ENCODE measurements at places on chromosomes 3 and 15. TPM values are rescaled to one million over a fixed set of nuclear protein-coding genes. Genes with fewer than 3 reads are reported as not detected.

ZNF710 gene
- 26.6 TPM for polyA plus RNA-seq

TICRR gene
- 13.6 TPM for polyA plus RNA-seq

POU1F1 gene
- polyA plus RNA-seq, result not detected

KCNH8 gene
- polyA plus RNA-seq, result 0.92 TPM

CCR9 gene
- polyA plus RNA-seq, result not detected

GOLGA8N gene
- polyA plus RNA-seq, result 12.4 TPM

SLC6A11 gene
- polyA plus RNA-seq, result 0.08 TPM

PLA2G4E gene
- polyA plus RNA-seq, result not detected

CCDC54 gene
- polyA plus RNA-seq, result 0.15 TPM

SOX2 gene
- 0.63 TPM for polyA plus RNA-seq

DNAH12 gene
- polyA plus RNA-seq, result 1.7 TPM

GOLGA6L7 gene
- polyA plus RNA-seq, result 1.1 TPM

POLR2M gene
- 85.5 TPM for polyA plus RNA-seq

TTC21A gene
- polyA plus RNA-seq, result 9.5 TPM

DUOXA2 gene
- polyA plus RNA-seq, result not detected

ISLR2 gene
- 0.39 TPM for polyA plus RNA-seq

TMEM40 gene
- polyA plus RNA-seq, result 1.7 TPM

PARL gene
- 57.0 TPM for polyA plus RNA-seq

CADM2 gene
- polyA plus RNA-seq, result 0.57 TPM

CYP11A1 gene
- 3.0 TPM for polyA plus RNA-seq

NAALADL2 gene
- 21.3 TPM for polyA plus RNA-seq

ROPN1 gene
- polyA plus RNA-seq, result 0.18 TPM

C2CD4A gene
- polyA plus RNA-seq, result 0.30 TPM

LYZL4 gene
- polyA plus RNA-seq, result not detected

B3GNT5 gene
- polyA plus RNA-seq, result 21.4 TPM

KIF15 gene
- polyA plus RNA-seq, result 29.2 TPM

SAMMSON gene
- polyA plus RNA-seq, result not detected

ACTC1 gene
- 1.1 TPM for polyA plus RNA-seq

RLBP1 gene
- polyA plus RNA-seq, result not detected

HYAL1 gene
- 9.4 TPM for polyA plus RNA-seq

PARP14 gene
- polyA plus RNA-seq, result 30.1 TPM

RTP1 gene
- not detected for polyA plus RNA-seq

SH2D7 gene
- polyA plus RNA-seq, result 0.93 TPM

PLA2G4D gene
- 0.07 TPM for polyA plus RNA-seq

MESP1 gene
- 2.0 TPM for polyA plus RNA-seq

ASB14 gene
- 0.56 TPM for polyA plus RNA-seq

RARB gene
- 39.7 TPM for polyA plus RNA-seq

TMEM207 gene
- polyA plus RNA-seq, result 20.3 TPM

RPL29 gene
- polyA plus RNA-seq, result 1,807 TPM
